Activated T-cell treated with anti-CD3 and anti-CD28 coated beads for 48 hours (primary cell): ENCODE measurements at places on chromosomes 13 and 19.

DNA sequence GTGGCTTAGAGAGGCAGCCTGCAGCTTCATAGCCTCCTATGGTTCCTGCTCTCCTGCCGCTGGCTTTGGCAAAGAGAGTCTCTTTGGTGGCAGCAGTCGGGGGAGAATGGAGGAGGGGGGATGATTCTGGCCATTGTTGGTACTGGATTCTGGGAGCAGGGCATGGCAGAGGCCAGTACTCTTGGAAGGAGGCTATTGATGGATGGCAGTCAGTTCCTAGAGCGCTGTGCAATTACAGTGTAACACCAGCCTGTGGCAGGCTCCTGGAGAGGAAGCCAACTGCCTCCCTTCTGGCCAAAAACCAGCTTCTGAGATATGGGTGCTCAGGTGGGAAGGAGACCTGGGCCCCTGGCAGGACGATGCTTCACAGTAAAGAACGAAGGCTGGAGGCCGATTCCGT lies 47.9 kb upstream of the TMTC4 start:
- no peak for DNase-seq

GRCh38 chr13:77475345-77476084 lies 60.0 kb upstream of the SCEL start:
- no peak for DNase-seq

- no peak for DNase-seq
These were observed 128.7 kb downstream of the CYSLTR2 start for GRCh38 chr13:48782429-48782840.

GRCh38 chr13:98577836-98578285 lies 954 bp upstream of the STK24 start:
- DNase-seq = no peak

DNA sequence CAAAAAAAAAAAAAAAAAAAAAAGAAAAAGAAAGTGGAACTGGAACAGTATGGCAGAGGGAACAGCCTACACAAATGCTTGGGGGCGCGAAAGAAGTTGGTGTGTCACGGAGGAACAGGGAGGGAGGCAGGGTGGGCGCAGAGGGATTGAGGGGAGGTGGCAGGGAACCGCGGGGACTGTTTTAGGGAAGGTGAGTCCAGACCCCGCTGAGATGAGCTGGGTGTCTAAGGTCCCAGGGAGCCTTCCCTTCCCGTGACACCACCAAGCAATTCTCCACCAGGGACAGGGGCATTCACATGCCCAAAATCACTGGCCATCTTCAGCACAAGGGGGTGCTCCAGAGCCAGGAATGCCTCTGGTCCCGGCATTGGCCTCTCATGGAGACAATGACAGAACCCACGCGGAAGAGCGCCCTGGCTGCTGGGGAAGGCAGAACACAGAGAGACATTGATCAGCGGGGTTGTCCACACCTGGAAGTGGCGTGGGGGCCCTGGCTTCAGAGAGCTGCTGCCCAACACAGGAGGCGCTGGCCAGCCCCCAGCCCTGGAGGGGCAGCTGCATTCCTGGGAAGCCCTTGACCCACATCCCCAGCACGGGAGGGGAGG lies 6.9 kb downstream of the PEAK3 start:
- no peak for DNase-seq

GRCh38 chr19:38283271-38283670 lies 18.9 kb downstream of the SPINT2 start:
- no peak for DNase-seq

- DNase-seq = no peak
These were observed 197.0 kb downstream of the PCDH9 start for GRCh38 chr13:67033170-67033569.

- DNase-seq = peak; percentile 66
These were observed 114.3 kb upstream of the SERP2 start for GRCh38 chr13:44259045-44260027.

DNA sequence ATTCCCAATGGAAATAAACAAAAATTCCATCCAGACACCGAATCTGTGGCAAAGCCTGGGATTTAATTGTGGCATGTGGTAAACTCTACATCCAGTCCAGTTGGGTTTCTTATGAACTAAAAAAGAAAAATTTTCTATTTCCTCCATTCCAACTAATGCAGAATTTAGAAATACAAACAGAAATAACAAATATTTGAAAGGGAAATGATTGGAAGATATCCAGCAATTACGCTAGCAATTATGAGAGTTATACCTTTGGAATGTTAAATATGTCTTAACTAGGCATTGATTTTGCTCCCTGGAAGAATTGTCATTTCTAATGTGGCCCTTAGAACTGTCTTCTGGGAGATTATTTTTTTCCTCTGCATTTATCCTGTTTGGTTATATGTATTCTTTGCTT lies 421.4 kb upstream of the KLHL1 start:
- no peak for DNase-seq

- DNase-seq = no peak
These were observed 2.9 kb upstream of the FTL start for GRCh38 chr19:48962029-48962848.

- DNase-seq = peak; percentile 47
These were observed 350.9 kb downstream of the FOXO1 start for GRCh38 chr13:40315416-40316064.

GRCh38 chr13:113152984-113153809 lies 5.3 kb upstream of the PROZ start:
- DNase-seq = no peak

- DNase-seq = no peak
These were observed 1.3 kb downstream of the SOX21 start for GRCh38 chr13:94710881-94711560.

DNA sequence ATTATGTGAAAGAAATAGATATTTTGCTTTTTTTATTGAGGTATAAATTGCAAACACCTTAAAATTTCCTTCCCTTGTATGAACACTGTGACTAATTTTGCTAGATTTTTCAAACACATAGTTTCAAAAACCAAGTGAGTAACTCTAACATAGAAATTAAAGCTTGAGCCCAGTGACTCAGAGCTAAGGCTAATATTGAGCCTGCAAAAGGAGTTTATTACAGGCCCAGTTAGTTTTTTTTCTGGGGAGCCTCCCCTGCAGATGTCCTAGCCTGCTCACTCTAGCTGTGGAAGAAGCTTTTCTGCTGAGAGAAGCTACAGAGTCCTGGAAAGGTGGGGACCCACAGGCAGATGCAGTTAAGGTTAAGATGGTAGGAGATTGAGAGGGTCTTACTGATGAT lies 3.4 kb downstream of the ZNF430 start:
- DNase-seq = no peak

DNA sequence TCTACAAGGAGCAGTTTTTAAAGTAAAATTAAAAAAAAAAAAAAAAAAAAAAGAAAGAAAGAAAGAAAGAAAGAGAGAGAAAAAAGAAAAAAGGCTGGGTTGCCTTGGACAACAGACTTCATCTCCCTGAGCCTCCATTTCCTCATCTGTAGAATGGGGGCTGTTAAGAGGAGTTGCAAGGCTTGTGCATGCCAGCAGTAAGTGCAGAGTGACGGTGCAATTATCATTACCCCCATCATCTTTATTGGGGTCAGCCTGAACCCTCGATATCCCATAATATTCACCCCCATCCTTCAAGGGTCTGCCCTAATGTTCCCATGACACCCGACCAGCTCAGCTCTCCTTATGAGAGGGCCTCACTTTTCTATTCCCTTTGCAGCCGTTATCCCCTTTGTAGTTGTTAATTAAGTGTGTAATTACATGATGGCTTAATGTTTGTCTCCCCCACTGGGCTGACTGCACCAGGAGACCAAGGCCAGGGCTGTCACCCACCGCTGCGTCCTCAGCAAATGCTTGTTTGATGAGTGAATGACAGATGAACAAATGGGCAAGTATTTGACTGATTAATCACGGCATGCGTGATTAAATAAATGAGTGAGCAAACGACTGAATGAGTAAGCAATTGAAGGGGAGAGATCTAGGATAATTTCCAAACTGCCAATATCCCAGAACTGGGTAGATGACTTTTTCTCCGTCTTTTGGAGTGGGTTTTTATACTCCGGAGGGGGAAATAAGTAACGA lies 10.1 kb downstream of the FOSB start:
- no peak for DNase-seq

GRCh38 chr19:38731654-38732301 lies 12.5 kb downstream of the CAPN12 start:
- DNase-seq = no peak

- DNase-seq = no peak
These were observed 25.2 kb downstream of the TDRD12 start for GRCh38 chr19:32744555-32745325.

DNA sequence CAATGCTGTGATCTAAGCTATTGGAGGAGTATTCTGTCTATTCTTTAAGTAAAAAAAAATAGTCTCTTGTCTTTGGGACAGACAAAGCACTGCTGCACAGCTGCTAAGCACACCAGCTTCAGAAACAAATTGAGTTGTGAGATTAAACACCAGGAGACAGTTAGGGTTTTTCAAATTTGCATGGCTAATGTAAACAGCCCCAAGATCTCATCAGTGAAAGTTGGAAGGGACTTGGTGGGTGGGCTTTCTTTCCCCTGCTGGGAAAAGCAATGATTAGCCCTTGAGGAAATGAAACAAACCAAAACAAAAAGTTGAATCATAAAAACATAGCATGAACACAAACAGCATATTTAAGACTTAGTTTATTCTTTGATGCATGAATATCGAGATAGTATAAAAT lies 143.6 kb upstream of the SLITRK1 start:
- DNase-seq = no peak

- no peak for DNase-seq
These were observed 71.2 kb downstream of the GADD45B start for GRCh38 chr19:2547033-2547680.

- DNase-seq = no peak
These were observed 21.1 kb upstream of the FBXO27 start for GRCh38 chr19:39053276-39054090.

DNA sequence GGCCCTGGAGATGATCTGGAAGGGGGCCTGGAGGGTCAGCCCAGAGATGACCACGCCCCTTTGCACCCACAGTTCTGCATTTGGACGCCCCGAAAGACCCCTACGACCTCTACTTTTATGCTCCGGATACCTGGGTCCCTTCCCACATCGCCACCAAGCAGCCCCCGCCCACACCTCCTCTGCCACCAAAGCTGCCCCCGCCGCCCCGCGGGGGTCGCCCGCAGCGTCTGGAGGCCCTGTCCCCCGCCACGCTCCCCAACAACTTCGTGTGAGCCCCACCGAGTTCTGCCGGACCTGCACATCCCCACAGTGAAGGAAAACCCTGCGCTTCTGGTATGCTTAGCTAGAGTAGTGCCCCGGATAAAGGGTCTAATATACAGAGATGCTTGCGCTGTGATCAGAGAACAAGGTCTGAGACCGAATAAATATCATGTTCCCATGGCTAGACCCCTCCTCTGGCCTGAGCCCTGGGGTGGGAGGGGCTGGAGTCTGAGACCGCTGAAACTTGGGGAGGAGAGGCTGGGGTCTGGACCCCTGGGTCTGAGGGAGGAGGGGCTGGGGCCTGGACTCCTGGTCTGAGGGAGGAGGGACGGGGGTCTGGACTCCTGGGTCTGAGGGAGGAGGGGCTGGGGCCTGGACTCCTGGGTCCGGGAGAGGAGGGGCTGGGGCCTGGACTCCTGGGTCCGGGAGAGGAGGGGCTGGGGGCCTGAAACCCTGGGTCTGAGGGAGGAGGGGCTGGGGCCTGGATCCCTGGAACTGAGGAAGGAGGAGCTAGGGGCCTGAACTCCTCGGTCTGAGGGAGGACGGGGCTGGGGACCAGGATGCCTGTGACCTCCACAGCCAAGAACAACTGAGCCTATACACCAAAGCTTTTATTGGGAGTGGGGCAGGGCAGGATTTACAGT lies 3.6 kb downstream of the GFY start:
- no peak for DNase-seq

GRCh38 chr13:111217641-111218040 lies 102.5 kb downstream of the ARHGEF7 start:
- no peak for DNase-seq

DNA sequence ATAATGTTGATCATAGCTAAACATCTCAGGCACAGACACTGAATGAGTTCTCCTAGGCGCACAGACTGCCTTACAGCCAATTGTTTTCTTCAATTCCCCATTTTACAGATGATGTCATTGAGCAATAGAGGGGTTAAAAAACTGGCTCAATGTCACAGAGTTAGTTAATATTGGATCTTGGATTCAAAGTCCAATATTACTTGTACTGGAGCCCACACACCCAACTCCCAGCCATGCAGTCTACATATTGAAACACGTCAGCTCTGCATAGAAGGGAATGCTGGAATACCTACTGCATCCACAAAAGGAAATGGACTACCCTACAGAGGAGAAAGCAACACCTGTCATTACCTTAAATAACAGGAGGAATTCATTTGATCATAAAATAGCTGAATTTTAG lies 76.1 kb upstream of the SLC15A1 start:
- DNase-seq = no peak

DNA sequence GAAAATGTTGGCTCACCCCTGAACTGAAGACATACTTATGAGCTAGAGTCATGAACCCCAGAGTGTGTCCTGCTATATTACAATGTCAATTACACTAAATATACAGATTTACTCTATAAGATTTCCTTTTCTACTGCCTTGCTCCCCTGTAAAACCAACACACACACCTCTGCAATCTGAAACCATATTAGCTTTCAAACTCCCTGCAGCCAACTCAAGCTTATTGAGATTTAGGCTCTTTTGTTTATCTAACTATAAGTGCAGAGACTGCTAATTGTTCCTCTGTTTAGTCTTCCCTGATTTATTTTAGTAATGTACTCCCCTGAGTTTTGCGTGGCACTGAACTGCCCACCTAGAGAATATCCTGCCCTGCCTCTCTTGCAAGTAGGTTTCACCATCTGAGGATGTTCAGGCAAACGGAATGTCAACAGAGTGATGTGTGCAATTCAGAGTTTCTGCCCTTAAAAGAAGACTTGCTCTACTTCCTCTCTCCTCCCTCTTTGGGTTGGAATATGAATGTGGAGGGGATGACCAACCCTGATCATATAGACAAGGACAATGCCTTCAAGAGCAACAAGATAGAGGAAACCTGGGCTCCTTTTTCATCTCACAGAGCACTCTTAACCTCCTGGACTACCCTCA lies 22.3 kb downstream of the FAM216B start:
- no peak for DNase-seq

DNA sequence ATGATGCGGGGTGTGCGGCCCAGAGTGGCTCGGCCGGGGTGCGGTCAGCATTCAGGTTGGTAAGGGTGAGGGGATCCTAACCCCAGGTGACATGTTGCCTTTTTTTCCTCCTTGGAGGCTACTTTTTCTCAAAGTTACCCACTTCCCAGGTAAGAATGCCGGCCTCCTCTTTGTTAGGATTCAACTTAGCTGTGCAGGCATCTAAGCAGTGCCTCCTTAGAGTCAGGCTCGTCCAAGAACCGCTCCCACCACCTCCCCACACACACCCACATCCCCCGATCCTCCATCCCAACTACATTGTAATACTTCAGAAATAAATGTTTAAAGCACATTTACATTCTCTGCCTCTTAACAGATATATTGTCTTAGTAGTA lies 733 bp upstream of the ENOX1 start:
- no peak for DNase-seq
